T-helper 17 cell (primary cell): ENCODE measurements at places on chromosomes 2 and 18. TPM values are rescaled to one million over a fixed set of nuclear protein-coding genes. Genes with fewer than 3 reads are reported as not detected.

DNA sequence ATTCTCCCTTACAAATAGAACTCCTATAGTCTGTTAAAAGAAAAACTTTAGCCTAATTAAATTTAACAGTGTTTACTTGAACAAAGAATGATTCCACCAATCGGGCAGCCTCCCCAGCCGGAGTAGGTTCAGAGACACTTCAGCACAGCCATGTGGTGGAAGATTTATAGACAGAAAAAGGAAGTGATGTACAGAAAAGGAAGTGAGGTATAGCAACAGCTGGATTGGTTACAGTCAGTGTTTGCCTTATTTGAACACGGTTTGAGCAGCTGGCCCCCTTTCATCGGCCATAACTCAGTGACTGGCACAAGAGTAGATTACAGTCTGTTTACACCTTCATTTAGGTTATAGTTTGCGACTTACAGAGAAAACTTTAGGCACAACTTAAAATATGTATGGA, 2.1 kb upstream of the SKA1 start:
- no peak for DNase-seq

DNA sequence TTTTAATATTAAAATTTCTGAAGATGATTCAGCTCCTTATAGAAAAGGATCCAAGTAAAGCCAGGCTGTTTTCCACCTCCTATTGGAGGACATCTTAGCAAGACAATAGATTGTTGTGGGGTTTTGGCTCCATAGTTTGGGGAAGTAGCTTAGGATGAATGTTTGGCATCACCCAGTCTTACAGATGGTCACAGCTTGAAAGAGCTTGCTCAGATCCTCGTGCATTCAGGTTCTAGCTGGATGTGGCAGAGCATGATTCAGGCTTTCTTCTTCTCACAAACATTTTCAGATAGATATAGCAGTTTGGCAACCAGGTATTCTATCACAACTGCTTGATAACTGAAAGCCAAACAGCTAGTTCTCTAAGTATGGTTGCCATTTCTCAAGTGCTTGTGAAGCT, 23.6 kb upstream of the PDCL3 start:
- DNase-seq = no peak

DNA sequence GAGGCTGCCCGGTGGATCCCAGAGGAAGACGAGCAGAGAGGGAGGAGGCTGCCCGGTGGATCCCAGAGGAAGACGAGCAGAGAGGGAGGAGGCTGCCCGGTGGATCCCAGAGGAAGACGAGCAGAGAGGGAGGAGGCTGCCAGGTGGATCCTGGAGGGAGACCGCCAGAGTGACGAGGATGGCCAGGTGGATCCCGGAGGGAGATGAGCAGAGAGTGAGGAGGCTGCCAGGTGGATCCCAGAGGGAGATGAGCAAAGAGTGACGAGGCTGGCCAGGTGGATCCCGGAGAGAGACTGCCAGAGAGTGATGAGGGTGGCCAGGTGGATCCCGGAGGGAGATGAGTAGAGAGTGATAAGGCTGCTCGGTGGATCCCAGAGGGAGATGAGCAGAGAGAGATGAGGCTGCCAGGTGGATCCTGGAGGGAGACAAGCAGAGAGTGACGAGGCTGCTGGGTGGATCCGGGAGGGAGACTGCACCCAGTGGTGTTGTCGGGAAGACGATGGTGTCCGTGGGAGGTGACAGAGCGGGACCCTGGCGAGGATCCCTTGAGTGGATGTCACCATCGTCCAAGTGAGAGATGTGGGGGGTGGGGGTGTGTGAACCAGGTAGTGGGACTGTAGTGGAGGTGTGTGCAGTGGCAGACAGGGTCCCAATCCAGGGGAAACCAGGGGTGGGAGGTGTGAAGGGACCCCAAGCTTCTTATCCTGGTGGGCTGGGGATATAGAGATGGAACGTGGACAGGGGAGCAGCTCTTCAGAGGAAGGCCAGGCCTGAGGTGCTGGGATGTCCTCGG, 22.3 kb downstream of the DCDC2C start:
- no peak for DNase-seq

DNA sequence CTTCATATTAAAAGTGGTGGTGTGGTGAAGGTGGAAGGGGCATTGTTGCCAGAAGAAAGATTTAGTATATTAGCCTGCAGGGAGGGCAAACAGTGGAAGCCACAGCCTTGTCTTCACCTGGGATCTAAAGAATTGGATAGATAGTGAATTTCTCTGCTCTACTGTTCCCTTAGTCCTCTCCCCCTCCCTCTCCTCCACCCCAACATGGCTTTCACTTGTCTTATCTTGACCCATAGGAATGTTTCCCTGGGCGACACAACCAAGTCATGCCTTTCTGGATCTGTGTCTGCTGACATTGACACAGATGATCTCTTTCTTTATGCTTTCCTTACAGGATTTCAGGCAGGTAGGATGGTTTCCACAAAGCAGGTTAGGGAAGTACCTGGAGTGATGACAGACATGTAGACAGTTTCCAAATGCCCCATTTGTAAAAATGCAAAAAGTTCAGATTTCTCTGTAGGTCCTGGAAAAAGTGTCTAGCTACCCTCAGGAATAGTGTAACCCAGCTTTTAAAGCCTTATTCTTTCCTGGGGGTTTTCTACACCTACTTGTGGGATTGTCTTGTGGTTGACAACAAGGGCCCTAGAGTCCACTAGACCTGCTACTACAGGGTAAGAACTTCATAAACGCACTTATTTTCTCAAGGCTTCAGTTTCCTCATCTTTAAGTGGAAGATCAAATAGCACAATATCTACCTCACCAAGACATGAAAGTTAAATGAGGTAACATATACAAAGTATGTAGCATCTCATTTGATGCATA, 184.2 kb upstream of the SP5 start:
- no peak for DNase-seq

DNA sequence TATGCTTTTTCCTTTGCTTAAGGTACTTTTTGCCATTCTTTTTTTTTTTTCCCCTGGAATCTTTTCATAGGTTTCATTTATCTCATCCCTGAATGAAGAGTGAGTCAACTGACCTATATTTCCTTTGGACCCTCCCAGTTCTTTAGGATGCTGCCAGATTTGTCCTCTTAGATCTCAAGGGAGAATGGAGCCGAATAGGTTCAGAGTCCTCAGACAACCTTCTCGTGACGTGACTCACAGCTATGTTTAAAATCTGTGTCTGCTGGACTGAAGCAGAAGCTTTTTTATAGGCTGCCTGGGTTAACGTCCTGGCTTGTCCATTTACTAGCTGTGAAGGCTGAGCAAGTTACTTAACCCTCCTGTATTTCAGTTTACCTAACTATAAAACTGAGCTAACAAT, 358.6 kb downstream of the DLGAP1 start:
- no peak for DNase-seq

DNA sequence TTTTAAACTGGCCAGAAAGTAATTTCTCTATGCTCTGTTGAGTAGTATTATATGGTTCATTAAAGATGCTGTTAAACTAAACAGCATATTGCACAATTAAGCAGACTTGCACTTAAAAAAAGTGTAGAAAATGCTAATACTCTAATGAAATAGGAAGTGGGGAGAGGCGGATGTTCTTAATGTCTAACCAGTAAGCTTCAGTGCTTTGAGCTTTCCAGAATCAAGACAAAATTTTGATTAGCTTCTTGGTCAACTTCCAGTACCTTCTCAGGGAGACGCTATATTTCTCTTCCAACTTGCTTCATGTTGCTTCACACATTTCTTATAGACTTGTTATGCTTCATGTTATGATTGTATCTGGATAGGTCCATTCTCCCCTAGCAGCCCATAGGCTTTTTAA, 89.1 kb downstream of the MAP2 start:
- DNase-seq = no peak

DNA sequence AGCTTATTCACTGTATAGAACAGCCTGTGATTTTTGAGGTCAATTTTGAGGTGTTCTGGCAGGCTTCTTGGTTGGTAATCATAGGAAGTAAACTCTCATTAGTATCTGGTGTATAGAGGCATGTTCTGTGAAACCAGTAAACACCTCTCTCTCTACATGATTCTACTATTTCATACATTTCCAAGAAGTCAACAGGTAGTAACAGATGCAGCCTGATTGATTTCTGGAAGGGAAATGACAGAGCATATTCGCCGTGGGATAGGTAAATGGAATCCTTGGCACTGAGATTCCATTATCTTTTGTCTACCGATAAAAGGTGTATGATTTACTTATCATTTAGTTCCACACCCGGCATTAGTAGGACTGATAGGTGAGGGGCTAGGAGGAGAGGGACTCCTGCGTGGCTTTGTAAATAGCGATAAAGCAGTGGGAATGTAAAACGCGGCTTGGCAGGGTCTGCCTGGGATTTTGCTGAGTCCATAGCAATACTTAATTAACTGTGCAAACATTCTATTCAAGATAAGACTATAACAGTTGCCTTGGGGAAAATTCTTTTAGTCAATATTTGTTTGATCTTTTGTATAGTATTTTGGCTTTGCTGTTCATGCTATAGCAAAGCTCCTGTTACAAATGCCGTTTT, 32.3 kb downstream of the LYPD6B start:
- no peak for DNase-seq

- DNase-seq = no peak
Observed at GRCh38 chr2:17166506-17166905, 351.7 kb downstream of the RAD51AP2 start.

The ANTXR1 gene
- not detected for total RNA-seq

The ERFE gene
- not detected for total RNA-seq

The TMEM17 gene
- not detected for total RNA-seq

The TAF4B gene
- total RNA-seq = 10.4 TPM

The AMER3 gene
- not detected for total RNA-seq

The SLC4A3 gene
- not detected for total RNA-seq

The ARL5A gene
- 30.1 TPM for total RNA-seq
